ENCODE measurements at places on chromosomes 12 and 14. TPM values are rescaled to one million over a fixed set of nuclear protein-coding genes. Genes with fewer than 3 reads are reported as not detected.

- no peak for DNase-seq
These were observed 896 bp upstream of the CDKN1B start for GRCh38 chr12:12716151-12716792.

- no peak for DNase-seq
These were observed 279.7 kb upstream of the AMIGO2 start for GRCh38 chr12:47359310-47360092.

DNA sequence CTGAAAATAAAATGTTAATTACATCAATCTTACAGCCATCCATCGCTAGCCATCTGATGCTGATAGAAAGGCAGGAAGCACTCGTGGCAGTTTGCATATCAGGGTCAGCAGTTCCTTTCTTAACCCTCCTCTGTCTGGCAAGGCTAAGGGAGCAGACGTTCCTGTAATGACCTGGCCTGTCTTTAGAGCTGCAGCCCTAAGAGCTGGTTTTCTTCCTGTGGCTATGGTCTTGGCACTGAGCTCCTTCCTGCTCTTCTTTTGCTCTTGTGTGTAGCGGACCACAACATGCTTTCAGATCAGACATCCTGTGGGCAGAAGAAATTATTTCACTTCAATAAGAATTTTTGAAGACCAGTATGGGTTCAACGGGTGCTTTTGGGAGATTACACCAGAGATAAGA, 170.4 kb downstream of the DAD1 start:
- DNase-seq = no peak

DNA sequence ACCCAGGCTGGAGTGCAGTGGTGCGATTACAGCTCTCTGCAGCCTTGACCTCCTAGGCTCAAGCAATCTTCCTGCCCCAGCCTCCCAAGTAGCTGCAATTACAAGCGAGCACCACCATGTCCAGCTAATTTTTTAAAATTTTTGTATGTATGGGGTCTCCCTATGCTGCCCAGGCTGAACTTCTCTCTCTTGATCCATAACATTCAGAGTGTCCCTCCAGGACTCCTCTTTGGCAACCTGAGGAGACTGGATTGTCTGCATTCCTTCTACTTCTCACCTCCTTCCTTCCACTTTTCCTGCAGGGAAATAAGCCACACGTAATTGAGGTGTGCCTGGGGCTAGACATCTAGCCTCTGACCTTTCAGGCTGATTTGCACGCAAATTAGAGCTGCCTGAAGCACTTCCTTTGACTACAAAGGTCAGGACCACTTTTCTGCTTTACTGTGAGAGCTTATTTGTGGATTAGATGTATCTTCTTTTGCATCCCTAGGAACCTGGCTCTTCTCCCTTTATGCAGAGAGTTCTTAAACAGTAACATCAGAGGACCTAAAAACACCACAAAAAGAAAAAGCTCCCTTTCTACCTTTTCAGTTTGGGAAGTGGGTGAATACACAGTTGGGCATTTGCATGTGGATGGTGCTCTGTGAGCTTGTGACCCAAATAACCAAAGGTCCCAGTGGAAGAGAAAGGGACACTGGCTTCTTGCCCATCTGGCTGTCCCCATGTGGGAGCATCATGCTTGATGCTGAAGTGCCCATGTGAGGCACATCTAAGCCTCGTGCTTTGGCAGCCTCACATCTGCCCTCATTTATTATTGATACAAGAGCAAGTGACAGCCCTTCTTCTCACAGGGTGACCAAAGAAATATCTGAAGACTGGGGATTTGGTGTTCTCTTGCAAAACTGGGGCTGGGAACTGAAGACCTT, 33.5 kb downstream of the PYGL start:
- DNase-seq = peak; percentile 75

Gene TMEM119
- total RNA-seq = not detected

All from H9 (cell line).